ENCODE measurements at places on chromosomes 7 and 10.

DNA sequence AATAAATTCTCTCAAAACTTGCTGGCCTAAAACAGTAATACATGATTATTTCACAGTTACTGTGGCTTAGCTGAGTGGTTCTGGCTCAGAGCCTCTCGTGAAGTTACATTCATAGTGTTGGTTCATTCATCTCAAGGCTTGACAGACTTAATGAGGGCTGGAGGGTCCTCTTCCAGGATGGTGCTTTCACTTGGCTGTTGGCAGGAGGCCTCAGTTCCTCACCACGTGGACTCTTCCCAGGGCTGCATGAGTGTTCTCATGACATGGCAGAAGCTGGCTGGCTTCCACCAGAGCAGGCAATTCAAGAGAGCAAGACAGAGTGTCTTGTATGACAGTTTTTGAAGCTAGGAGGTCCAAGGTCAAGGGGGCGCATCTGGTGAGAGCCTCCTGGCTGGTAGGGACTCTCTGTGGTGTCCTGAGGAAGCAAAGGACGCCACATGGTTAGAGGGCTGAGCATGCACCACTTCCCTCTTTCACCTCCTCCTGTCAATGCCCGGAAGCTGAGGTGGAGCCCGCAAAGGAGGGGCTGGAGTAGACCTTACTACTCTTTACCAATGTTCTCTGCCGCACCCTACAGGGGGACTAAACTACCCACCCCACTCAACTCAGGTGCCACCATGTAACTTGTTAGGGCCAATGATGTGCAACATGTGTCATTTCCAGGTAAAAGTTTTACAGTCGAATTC is 58.2 kb upstream of the YAE1 start:
- no peak for DNase-seq

- no peak for DNase-seq
Measured at GRCh38 chr10:103980288-103980906, 13.5 kb downstream of the SLK start.

GRCh38 chr10:124106241-124106879 is 13.0 kb upstream of the CHST15 start:
- DNase-seq: no peak

GRCh38 chr10:132676193-132676891 is 109.6 kb downstream of the NKX6-2 start:
- no peak for DNase-seq

- DNase-seq: no peak
Measured at GRCh38 chr10:101151395-101151794, 20.3 kb downstream of the TLX1 start.

DNA sequence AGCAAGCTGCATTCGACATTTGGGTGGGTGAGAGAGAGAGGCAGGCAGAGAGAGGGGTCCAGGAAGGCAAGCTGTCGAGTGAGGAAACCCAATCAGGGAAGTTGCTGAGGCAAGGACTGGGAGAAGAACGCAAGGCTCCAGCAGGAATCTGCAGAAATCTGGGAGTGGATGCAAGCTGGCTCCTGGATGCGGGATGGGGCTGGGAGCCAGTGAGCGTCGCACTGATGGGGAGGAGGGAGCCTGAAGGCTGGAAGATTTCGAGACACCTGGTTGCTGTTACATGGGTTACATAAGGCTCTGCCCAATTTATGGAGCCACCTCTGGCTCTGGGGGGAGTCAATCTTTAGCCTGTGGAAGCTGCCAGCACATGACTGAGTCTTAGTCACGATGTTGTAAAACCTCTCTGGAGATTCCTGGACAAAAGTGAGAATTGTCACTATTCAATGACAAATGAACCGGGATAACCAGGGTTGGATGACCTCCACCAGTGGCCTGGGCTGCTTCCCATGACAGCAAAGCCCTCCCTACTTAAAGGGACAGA is 51.1 kb upstream of the ADRB1 start:
- no peak for DNase-seq

DNA sequence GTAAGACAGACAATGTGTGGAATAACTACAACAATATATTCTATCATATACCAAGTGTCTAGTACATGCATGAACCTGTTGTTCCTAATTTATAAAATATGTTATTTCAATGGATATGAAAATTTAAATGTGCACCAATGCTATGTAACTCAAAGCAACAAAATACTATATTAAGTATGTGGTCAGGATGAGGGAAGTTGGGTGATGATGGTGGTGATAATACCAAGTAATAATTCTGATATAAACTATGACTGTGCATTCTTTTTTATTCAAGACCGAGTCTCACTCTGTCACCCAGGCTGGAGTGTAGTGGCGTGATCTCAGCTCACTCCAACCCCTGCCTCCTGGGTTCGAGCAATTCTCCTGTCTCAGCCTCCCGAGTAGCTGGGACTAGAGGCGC is 2.1 kb upstream of the FRA10AC1 start:
- DNase-seq: no peak

GRCh38 chr7:111238886-111239285 is 148.0 kb downstream of the LRRN3 start:
- DNase-seq: no peak

- DNase-seq: no peak
Measured at GRCh38 chr10:78739444-78740053, 329.2 kb upstream of the ZMIZ1 start.

DNA sequence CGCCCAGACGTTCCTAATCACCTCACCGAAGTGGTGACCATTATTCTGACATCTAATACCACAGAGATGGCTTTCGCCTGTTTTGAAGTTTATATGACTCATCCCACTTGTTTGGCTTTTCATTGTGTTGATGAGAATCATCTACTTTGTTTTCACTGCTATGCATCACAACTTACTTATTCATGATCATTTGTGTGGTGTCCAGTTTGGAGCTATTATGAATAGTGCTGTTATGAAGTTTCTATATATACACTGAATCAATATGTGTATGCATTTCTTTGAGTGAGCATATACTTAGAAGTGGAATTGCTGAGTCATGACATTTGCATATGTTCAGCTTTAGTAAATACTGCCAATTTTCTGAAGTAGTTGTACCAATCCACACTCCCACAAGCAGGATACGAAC is 38.6 kb upstream of the TNKS2 start:
- DNase-seq: no peak

GRCh38 chr10:71088054-71088453 is 124.3 kb upstream of the UNC5B start:
- no peak for DNase-seq

- DNase-seq: no peak
Measured at GRCh38 chr7:110522061-110522760, 568.7 kb upstream of the LRRN3 start.

DNA sequence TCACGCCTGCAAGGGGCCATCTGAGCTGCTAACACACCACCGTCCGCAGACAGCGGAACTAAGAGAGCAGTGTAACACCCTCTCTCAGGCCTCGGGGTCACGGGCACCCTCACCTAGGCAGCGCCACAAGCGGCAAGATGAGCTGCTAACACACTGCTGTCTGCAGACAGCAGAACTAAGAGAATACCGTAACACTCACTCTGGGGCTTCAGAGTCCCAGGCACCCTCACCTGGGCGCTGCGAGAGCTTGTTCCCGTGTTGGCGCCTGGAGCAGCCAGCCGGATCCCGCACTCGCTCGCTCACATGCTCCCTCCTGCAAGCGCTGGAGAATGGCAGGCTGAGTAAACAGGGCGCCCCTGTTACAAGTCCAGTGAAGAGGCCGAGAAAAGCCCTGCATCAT is 160.2 kb downstream of the SRPK2 start:
- no peak for DNase-seq

DNA sequence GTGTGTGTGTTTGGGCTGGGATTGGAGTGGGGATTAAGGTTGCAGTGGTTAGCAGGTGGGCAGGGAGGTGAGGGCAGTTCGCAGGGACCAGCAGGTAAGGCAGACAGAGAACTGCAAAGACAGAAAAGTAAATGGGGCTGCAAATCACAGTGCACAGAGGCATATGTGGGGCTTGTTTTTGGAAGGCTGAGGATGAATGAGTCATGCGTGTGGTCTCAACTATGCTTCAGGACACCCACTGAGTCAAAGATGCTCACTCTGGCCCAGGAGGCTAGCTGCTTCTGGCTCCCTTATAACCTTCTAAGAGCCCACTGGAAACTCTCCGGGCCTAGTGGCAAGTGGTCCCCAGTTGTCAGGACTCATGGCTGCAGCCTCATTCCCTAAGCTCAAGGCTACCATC is 118.2 kb downstream of the ZNF248 start:
- no peak for DNase-seq

DNA sequence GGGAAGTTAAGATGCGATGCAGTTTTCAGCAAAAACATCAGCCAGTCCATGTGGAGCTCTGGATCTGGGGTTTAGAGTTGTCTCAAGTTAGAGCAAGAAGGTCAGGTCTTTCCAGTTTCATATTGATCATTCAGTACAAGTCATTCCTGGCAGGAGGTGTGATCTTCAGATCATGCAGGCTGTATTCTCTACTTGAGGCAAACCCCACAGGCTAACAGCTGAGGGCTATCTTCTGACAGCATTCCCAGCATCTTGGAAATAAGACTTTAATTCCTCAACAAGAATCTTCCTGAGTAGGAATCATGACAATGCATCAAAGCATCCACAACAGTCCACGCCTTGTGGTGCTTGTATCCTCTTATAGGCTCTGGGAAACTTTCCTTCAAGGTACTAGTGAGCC is 94.9 kb upstream of the ZNF438 start:
- no peak for DNase-seq

- no peak for DNase-seq
Measured at GRCh38 chr10:35933491-35933890, 291.4 kb upstream of the FZD8 start.

DNA sequence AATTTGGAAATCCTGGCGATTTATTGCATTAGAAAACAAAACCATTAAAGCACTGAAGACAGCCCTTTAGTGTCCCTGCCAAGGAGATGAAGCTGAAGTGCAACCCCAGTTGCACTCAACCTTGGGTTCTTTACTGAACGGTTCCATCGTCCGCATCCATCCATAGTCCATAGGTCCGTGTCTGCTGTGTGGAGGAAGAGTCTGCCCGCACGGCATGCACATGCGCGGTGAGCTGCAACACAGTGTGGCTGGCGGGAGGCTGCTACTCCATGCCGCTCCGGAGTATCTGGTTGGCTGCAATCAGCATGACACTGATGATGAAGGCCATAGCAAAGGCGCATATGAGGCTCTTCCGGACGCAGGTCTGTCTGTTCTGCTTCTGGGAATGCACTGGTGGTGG is 624.6 kb downstream of the CALN1 start:
- no peak for DNase-seq

DNA sequence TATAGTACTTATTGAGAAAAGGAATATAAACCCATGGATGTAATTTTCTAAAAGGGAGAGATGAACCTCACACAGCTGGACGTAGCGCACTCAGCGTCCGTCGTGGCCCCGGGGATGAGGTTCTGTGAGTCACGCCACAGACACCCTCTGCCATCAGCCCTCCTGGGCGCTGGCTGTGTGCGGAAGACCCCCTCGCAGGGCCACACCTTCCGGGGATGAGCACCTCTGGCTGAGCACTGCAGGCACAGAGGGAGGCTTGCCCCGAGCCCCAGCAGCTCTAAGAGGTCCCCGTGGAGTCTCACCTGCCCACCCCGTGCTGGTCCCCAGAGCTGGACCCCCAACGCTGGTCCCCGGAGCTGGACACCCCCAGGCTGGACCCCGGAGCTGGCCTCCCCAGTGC is 215.8 kb downstream of the PTPRN2 start:
- DNase-seq: no peak

DNA sequence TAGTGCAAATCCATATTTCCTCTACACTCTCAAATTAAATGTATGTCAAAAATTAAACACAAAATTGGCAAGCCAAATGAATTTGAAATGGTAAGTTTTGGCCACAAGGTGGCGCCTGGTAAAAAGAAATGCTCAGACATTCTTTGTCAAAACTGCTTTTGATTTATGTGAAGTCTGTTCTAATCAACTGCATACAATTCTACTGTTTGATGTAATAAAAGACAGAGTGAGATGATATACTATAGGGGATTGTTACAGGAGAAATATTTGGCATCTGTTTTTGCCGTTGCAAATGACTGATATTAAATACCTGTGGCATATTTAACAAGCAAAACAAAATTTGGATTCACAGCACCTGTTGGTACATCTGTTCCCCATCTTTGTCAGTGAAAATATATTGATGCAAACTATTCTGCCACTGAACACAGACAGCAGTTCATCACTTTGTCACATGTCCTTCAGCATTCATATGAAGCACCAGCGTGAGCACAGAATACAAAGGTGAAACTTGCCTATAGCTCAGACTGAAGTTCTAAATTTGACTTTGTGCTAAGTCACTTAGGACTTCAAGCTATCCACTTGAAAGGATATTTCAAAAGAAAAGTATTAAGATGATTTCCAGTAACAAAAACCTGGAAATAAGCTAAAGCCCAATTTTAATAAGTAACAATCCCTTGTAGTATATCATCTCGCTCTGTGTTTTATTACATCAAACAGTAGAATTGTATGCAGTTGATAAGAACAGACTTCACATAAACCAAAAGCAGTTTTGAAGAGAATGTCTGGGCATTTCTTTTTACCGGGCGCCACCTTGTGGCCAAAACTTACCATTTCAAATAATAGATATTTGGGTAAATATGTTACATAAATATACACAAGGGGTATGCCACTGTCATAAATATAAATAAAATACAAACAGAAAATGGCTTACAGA is 10.2 kb upstream of the CH25H start:
- peak; percentile 43 for DNase-seq

DNA sequence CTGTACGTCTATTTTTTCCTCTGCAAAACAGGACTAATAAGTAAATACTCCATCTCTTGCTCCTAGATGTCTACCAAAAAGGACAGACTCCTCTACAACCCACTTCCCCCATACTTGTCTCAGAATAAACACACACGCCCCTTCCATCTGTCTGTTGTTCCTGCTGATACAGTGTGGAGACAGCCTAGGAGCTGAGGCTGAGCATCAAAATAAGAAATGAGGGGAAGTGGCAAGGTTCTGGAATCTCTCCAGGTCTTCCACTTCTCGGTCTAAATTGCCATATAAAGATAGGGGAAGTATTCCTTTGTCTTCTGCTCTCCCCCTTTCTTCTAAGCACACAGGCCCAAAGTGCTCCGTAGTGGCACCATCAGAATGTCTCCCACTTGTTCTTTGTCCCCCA is 30.8 kb upstream of the VSIR start:
- DNase-seq: no peak

GRCh38 chr7:75646571-75647102 is 92.1 kb downstream of the HIP1 start:
- DNase-seq: no peak

GRCh38 chr10:20882091-20882490 is 15.0 kb downstream of the NEBL start:
- no peak for DNase-seq

DNA sequence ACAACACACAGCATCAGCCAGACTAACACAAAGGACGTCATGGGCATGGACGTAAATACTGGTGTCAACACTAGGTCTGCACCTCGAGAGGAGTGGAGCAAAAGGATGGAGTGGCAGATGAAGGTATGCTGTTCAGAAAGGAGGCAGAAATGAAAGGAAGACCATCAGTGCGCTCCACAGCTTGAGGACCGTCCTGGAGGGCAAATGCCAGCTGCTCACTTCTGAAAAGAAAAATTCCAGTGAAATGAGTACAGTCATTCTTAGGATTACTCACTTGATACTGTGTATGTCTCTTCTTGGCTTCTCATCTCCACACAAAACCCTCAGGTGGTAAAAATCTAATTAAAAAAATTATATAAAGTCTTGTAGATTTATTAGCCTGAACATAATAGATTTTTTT is 44.8 kb downstream of the EGFR start:
- DNase-seq: no peak

Measured in stimulated activated CD8-positive, alpha-beta memory T cell treated with anti-CD3 and anti-CD28 coated beads, Interleukin-2, amount 100 ng/mL, for 1 hour (primary cell).